ENCODE measurements at places on chromosomes 11 and 22.

- DNase-seq, result no peak
These were observed 15.1 kb upstream of the OAF start for GRCh38 chr11:120195601-120196320.

- no peak for DNase-seq
These were observed 5.5 kb upstream of the MYO18B start for GRCh38 chr22:25736378-25737011.

DNA sequence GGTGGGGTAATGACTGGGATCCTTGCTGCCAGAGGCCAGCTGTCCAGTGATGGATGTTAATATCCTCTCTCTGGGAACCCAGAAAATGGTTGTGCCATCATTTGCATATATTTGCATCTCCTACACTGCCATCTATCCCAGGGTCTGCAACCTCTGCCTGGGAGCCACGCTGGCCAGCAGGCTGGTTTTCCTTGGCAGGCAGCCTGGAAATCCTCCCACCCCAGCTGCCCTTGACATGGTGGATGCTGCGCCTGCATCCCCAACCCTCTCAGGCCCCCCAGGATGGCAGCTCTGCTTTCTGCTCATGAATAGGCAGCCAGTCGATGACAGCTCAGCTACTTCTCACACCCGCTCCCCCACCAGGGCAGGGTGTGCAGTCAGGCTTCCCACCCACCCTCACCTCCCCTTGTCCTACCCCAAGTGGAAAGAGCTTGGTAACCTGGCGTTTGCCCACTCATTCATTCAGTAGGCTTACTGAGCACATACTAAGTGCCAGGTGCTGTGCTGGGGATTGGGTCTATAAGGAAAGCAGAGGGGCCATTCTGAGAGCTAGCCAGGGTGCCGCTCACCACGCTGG lies 202.5 kb downstream of the TRIM29 start:
- DNase-seq, result peak; percentile 48

DNA sequence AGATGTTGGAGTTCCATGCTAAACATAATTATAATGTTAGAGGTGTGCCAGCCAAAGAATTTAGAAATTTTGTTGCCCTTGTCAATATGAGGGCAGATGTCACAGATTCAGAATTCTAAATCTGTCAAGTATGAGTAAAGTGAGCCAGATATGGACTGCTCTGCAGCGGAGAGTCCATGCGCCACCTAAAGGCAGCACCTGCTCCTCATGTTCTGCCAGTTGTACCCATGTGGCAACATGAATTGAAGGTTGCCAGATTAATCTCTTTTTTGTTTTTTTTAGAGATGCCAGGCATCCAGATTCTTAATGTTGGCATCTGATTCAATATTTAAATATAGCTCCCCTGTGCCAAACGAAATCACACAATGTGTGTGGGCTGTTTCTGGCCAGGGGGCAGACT lies 678.6 kb upstream of the ANO5 start:
- DNase-seq, result peak; percentile 12

GRCh38 chr11:2355000-2355644 lies 22.0 kb upstream of the CD81 start:
- no peak for DNase-seq

DNA sequence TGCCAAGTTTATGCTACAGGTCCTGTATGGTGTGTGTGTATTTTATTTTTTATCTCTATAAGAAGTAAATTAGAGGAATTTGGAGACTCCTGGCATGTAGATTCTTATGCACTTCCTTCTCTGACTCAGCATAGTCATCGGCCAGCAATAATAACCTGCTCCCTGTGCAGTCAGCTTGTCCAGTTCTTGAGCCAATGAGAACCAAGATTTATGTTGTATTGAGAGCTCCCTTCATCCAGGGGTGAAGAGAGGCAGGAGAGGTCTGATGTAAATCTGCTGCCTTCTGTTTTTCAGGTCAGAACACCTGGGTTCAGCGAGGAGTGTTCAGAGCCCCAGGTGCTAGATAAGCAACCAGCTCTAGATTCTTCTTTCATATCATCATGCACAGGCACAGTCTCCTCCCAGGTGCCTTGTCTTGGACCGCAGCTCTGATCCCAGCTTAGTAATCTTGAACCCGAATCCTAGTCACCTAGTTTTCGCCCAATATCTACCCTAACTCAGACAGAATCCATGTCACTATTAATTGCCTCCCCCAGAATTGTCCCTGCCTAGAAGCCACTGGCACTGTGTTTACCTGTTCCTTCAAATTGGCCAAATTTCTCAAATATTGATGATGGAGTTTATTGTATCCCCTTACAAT lies 328.2 kb upstream of the NCAM1 start:
- no peak for DNase-seq

GRCh38 chr11:122159173-122159721 lies 43.2 kb upstream of the BLID start:
- DNase-seq, result peak; percentile 80

GRCh38 chr22:38317122-38317994 lies at the start of gene CSNK1E:
CSNK1E (minus strand) TSS chr22:38317433; CDS start chr22:38314157, 3,276 bp downstream.
- DNase-seq, result peak; percentile 80

DNA sequence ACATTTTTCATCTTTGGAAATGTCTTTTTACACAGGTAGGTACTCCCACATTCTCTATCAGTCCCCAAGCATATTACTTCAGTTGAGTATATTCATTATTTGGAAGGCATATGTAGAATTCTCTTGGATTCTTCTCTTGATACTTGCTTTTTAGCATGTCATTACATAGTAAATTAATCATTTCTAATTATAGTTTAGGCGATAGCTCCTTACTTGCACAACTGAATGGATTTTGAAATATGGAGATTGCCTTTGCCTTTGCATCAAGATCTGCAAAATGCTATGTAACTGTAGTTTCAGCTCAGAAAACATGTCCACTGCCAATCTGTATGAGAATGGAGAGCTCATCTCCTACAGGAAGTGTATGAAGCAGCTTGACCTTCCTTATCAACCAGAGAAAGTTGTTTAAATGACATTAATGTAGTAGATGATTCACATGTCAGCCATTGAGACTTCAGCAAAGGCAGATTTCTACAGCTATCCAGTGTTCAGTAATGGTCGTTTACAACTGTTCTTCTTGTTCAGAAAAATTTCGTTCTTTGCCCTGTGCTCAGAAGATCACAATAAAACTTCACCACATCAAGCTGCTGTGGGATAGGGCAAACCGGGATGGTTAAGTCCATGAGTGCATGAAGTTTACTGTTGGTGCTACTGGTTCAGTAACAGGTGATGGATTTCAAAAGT lies 61.6 kb downstream of the PPP6R3 start:
- DNase-seq, result no peak

DNA sequence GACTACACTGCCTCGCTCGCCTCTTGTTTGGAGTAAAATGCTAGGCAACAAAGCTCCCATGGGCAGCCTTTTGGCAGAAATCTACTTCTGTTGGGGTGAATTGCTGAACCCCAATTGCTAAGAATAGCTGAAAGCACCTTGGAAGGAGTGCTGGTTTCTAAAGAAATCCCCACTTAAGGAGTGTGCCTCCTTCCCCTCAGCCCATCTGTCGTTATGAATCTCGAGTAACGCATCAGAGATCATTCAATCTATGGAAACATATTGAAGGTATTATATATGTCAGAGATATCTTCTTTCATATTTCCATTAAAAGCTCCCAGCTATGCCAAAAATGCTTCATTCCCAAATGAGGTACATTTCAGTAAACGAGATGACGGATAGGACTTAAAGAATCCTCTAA lies 229.6 kb upstream of the BLID start:
- no peak for DNase-seq

- no peak for DNase-seq
These were observed 57.0 kb downstream of the CERK start for GRCh38 chr22:46681010-46681409.

GRCh38 chr11:70597751-70598625 lies 199.7 kb downstream of the CTTN start:
- DNase-seq, result no peak

DNA sequence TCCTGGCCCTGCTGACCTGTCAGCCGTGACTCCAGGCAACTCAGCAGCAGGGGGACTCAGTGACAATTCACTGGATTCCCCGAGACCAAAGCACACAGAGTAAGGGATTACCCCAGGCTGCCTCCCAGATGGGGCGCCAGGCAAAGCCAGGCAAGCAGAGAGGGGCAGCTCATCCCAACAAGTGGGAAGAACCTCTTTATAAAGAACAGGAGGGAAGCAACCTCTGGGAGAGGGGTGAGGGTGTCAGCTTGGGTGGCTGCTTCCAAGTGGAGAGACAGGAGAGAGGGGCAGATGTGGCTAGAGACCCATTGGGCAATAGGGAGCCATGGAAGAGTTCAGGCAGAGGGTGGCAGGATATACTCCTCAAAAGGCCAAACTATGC lies 1.2 kb downstream of the SLC22A12 start:
- DNase-seq, result no peak

DNA sequence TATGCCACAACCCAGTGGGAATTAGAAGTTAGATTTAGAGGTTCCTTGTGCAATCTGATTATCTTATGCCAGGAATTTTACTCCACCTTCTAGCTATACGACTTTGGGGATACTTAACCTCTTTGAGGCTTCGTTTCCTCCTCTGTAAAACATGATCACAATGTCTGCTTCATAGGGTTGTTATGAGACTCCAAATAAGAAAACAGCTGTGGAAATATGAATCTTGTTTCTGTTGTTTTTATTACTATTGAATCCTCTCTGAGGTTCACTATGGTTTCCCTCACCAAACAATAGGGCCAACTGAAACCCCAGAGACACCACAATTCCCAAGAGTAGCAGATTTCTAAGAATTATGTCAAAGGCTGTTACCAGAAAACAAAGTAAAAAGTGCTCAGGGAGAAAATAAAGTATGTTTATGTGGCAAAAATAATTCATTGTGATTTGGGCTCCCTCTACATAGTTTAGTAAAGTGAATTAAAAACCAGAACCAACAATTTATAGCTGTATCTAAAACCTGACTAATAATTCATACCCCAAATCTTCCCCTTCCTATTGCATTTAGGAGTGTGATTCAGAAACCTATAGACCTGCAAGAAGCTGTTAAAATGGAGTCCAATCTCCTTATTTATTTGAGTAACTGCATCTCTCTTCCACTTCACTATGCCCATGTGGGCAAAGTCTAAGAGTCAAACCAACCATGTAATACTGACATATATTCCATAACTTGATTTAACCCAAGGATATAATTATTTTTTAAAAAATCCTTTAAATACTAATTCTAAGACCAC lies 38.4 kb downstream of the AMBRA1 start:
- DNase-seq, result no peak

- DNase-seq, result no peak
These were observed 191.4 kb downstream of the TENM4 start for GRCh38 chr11:79249295-79249993.

- DNase-seq, result no peak
These were observed 4.3 kb downstream of the ZC3H7B start for GRCh38 chr22:41305646-41306045.

DNA sequence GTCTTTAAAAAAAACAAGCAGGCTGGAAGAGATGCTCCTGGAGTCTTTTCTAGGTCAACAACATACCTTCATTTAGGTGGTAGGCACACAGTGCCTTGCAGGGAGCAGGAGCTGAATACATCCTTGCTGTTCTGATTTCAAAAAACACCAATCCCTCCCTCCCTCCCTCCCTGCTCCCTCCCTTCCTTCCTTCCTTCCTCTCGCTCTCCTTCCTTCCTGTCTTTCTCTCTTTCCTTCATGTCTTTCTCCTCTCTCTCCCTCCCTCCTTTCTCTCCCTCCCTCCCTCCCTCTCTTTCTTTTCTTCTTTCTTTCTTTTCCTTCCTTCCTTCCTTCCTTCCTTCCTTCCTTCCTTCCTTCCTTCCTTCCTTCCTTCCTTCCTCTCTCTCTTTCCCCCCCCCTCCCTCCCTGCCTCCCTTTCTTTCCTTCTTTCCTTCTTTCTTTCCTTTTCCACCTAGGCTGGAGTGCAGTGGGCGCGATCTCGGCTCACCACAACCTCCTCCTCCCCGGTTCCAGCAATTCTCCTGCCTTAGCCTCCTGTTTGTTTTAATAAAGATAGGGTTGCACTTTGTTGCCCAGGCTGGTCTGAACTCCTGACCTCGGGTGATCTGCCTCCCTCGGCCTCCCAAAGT lies 245.1 kb downstream of the MIAT start:
- DNase-seq, result no peak

GRCh38 chr11:11415901-11416300 lies 62.9 kb upstream of the CSNK2A3 start:
- DNase-seq, result no peak

- no peak for DNase-seq
These were observed 616.3 kb downstream of the FAM181B start for GRCh38 chr11:82117362-82117761.

GRCh38 chr11:3913921-3914320 lies 58.5 kb downstream of the STIM1 start:
- no peak for DNase-seq

DNA sequence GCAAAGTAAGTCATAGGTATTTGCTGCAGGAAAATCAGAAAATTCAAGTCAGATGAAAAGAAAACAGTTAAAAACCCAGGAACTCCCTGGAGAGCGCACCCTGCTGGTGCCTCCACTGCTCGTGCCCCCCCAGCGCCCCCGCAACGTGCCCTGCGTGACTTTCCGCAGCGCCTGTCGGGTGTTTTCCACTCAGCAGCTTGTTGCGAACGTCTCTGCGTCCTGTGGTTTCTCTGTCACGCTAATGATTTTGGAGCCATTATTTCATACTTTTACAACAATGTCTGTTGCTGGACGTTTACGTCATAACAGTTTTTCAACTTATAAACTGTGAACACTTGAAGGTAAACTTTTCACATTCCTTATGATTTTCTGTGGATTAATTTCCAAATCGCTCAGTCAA lies 5.0 kb downstream of the CRELD2 start:
- DNase-seq, result no peak

- DNase-seq, result no peak
These were observed 49.0 kb downstream of the ARHGAP42 start for GRCh38 chr11:100735949-100736675.

GRCh38 chr11:93526641-93527583 lies 16.3 kb downstream of the SMCO4 start:
- DNase-seq, result no peak

GRCh38 chr11:65651339-65651588 lies 11.5 kb downstream of the RELA start:
- no peak for DNase-seq

DNA sequence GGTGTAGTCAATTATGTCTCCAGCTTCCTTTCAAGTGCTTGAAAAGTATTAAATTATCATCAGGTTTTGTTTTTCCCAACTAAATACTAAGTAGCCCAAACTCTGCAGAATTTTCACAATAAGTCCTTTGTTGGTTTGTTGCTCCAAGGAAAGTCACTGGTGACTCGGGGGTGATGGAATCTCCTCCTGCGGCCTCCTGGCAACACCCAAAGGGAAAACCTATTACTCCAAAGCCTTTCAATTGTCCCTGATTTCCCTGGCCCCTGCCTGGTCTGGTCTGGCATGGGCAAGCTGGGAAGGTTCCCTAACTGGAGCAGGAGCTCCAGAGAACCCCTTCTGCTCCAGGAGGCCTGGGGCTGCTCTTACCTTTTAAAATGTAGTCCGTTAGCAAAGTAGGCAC lies 47.9 kb downstream of the FEZ1 start:
- DNase-seq, result peak; percentile 63
